GM12891 (cell line): ENCODE measurements at places on chromosomes 5 and 9.

DNA sequence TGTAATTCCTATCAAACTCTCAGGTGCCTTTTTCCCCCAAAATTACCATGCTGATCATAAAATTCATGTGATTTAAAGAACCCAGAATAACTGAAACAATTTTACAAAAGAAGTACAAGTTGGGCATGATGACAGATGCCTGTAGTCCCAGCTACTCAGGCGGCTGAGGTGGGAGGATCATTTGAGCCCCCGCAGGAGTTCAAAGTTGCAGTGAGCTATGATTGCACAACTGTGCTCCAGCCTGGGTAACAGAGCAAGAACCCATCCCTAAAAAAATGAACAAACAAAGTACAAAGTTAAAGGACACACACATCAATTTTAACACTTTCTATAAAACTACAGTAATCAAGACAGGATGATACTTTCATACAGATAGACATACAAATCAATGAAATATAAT lies 97.9 kb upstream of the LPAR1 start:
- no peak for DNase-seq

DNA sequence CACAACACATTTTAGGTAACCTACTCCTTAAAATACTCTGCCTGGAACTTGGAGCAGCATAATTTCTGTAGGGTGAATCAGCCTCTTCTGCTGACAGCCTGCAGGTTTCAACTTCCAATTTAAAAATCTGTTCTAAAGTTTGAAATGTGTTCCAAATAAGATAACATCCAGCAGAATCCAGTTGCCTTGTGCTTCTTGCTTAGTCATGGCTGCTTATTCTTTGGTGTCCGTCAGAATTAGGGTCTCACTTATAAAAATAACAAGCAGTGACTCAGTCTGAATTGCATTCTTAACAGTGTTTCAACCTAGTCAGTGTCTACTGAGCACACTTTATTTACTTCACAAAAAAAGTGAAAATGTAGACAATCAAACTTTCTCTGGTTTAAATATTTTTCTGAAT lies 3.7 kb downstream of the CDH6 start:
- DNase-seq, result no peak

DNA sequence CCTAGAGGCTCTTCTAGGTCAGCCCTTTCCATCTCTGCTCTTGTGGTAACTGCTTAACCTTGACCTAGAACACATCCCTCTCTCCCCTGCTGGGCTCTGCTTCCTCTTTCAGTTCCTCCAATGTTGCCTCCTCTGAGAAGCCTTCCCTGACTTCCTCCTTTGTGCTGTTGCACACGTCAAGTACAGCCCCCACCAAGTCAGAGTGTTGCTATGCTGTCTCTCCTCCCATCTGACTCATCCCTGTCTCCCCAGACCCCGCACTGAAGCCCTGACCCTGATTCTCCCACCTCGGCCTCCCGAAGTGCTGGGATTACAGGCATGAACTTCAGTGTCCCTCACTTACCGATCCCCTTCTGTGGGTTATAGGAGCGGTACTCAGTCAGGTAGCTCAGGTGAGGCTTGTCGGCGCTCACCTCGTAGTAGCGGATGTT lies 10.4 kb upstream of the TRIM14 start:
- peak; percentile 59 for DNase-seq

- no peak for DNase-seq
These were observed 44.9 kb upstream of the SYNPO start for GRCh38 chr5:150595466-150596031.

DNA sequence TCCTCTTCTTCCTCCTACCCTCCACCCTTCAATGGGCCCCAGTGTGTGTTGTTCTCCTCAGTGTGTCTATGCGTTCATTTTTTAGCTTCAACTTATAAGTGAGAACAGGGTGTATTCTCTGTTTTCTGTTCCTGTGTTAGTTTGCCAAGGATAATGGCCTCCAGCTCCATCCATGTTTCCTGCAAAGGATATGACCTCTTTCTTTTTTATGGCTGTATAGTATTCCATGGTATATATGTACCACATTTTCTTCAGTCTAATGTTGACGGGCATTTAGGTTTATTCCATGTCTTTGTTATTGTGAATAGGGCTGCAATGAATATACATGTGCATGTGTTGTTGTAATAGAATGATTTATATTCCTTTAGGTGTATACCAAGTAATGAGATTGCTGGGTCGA lies 634.9 kb upstream of the SEMA6A start:
- DNase-seq, result no peak

- DNase-seq, result no peak
These were observed 8.4 kb upstream of the RUSC2 start for GRCh38 chr9:35481347-35481975.

GRCh38 chr9:34823778-34824177 lies 113.8 kb upstream of the CCL21 start:
- DNase-seq, result no peak

DNA sequence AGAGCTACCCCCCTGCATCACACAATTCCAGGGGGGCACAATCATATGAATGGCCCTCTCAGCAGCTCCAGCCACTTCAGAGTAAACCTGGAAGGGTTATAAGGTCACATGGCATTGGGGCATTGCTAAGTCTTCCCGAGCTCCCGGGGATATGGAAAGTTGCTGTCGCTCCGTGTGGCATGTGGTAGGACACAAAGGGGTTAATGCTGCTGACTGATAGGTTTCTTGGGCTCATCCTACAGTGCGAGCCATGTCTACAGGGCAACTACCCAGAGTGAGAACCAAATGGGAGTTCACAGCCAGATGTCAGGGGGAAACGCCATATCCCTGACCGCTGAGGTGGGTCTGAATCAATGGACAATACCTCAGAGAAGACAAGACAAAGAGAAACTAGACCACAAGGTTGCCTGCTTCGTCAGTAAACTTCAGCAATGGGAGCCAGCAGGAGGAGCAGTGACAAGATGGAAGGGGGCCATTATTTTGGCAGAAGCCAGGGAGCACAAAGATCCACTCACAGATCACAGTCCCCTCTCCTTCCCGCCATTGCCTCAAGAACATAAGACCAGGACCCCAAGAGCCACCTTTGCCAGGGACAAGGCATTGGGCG lies 52.4 kb upstream of the SHISAL2B start:
- DNase-seq, result no peak

DNA sequence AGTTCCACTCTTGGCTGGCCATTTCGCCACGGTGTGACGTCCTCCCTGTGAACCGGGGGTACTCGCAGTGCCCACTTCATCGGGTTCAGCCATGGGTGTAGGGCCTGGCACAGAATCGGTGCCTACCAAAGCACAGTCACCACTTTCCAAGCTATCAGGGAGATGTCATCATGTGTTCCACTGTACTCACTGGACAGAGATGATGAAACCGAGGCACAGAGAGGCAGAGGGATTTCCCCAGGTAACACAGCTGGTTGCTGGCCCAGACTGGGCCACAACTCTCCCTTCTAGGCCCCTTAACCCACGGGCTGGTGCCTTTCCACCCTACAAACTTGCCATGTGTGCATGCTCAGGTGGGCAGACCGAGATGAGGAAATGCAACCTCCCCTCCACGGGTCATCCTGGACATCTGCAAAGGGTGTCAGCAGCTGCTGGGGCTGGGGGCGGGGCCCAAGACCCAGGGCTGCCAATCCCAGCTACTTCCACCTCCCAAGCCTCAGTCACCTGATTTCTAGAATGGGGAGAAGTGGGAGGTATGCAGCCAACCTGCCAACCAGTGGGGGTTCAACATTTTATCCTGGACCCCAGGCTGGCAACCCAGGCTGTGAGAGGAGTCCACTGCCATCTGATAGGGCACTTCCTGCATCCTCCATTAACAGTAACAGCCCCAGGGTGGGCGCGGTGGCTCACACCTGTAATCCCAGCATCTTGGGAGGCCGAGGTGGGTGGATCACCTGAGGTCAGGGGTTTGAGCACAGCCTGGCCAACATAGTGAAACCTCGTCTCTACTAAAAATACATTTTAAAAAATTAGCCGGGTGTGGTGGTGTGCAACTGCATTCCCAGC lies 893 bp upstream of the SH2D3C start:
- DNase-seq, result no peak

DNA sequence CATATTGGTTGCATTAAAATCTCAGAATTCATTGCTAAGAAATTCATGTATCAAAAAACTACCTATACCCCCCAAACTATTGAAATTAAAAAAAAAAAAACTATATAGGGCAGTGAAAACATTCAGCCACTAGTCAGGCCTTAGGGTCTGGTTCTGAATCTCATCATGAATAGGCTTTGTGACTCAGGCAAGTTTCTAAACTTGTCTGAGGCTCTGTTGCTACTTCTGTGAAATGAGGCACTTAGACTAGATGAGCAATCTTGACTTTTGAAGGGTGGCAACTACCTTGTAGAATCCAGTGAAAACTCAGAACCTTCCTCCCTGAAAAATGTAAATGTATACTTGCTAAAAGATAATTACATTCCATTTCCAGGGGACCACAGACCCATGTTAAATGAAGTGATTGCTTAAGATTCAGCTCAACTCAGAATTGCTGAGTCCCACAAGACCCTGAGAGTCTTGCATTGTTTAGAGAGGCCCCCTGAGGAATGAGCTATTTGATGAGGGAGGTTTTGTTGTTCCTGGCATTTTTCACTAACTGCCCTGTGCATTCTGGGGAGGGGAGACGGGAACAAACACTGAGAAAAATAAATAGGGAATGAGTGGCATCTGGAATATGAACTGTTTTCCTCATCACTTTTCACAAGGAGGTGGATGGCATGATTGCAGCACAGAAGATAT lies 29.5 kb downstream of the RAI14 start:
- DNase-seq, result no peak

DNA sequence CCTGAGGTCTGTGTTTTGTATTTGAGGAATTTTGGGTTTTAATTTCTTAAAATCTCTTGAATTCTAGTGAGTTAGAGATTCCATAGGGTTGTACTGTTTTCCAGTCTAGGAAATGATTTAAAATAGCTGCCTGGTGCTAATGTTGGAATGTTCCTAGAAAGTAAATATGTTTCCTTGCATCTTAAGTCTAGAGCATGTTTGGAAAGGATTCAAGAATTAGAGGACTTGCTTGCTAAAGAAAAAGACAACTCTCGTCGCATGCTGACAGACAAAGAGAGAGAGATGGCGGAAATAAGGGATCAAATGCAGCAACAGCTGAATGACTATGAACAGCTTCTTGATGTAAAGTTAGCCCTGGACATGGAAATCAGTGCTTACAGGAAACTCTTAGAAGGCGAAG lies 41.8 kb downstream of the LMNB1 start:
- no peak for DNase-seq
